Activated CD4-positive, alpha-beta T cell treated with anti-CD3 and anti-CD28 coated beads, Interleukin-2, amount 50 U/mL, for 24 hours (primary cell): ENCODE measurements at places on chromosomes 5 and 9.
A peak's percentile ranks its signal among the peaks of the same experiment; 100 is the strongest.

DNA sequence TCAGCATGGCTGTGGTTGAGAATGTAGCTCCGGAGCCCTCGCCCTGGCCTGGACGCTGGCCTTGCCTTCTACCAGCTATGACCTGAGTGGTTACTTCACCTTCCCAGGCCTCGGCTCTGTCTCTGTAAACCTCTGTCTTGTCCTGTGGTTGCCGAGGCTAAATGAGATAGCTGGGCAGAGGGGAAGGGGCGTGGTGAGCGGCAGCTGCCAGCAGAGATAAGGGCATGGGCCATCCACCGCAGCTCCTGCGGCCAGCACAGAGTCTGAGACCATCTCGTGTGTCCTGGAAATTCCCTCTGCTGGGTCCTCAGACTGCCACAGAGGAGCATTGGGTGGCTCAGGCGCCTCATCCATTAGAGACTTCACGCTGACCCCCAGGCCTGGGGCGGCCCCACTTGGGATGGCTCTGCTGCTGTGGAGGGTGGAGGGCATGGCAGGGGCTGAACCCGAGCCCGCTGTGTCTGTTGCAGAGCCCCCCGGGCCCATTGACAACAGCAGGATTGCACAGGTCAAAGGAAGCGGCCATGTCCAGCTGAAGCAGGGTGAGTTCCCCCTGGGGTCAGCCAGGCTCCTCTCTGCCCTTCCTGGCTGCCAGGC is 43.9 kb downstream of the USP20 start:
- DNase-seq: no peak

DNA sequence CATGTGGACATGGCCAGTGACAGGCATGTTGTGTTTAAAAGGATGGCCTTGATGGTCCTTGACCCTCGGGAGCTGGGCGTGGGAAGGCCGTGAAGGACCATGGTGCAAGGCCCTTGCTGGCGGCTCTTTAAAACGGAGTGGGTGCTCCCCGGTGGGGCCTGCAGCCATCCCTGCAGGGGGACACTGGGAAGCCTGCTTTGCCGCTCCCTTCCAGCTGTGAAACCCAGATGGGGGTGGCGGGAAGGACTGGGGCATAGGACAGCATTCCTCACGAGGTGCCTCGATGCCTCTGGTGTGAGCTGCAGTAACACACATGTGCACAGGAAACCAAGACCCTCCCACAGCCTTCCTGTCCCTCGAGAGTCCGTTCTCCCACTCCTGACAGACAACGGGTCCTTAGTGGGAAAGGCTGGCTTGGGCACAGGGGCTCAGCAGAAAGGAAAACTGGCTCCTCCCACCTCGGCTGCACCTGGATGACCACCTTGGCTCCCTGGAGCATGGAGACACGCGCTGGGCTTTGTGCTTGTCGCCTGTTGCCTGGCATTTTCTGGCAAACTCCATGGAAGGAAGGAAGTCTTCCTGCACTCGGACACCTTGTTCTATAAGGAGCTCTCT is 30.3 kb upstream of the IRX4 start:
- DNase-seq: no peak

GRCh38 chr5:141845371-141845851 is 32.8 kb downstream of the PCDH1 start:
- no peak for DNase-seq

- DNase-seq: no peak
Observed at GRCh38 chr5:133296624-133297023, 244.8 kb downstream of the HSPA4 start.

- no peak for DNase-seq
Observed at GRCh38 chr5:101024299-101024698, 121.2 kb upstream of the ST8SIA4 start.

DNA sequence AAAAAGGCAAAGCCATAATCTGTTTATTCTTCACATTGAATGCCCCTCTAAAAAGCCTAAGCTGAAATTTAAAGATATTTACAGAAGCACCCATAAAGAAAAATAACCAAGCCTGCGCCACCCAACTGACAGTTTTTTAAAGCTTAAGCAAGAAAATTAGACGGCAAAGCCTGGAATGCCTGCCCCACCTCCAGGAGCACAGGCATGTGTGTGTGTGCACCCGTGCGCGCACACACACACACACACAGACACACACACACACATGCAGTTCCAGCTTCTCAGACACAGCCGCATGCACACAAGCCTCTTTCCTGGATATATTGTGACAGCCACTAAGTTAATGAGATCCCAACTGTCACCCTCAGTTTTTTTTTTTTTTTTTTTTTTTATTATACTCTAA is 88.2 kb downstream of the FRMD3 start:
- no peak for DNase-seq

DNA sequence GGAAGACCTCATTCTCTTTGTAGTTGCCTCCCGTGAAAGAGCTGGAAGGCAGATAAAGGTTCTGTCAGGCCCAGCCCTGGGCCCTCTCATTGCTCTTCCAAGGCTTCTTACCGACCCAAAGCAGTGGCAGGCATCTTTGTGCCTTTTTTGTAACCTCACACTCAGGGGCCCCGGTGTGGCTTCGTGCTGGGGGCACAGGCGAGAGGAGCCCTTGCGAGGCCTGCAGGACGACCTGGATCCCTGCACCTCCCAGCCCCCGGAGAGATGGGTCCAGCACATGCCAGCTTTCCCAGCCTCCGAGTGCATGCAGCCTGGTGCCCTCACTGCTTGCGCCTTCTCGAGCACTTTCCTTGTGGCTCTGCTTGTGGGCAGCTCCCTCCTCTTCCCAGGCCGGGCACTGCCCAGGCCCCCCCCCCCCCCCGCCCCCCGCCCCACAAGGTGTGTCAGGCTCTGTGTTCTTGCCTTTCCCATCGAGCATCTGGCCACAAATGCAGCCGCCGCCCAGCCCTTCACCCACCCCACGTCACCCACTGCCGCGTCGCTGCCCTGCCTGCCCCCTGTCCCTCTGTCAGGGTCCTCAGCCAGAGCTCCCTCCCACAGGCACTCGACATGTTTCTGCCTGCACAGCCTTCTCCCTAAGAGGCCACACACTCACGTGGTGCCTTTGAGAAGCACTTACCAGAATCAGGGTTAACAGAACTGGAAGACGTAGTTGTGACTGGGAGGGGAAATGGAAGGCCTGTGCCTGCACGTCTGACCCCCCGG is 63.7 kb upstream of the CACNA1B start:
- DNase-seq: no peak

- no peak for DNase-seq
Observed at GRCh38 chr5:81755320-81755719, 4.4 kb upstream of the SSBP2 start.

GRCh38 chr9:91890662-91891061 is 59.4 kb downstream of the ROR2 start:
- DNase-seq: no peak

DNA sequence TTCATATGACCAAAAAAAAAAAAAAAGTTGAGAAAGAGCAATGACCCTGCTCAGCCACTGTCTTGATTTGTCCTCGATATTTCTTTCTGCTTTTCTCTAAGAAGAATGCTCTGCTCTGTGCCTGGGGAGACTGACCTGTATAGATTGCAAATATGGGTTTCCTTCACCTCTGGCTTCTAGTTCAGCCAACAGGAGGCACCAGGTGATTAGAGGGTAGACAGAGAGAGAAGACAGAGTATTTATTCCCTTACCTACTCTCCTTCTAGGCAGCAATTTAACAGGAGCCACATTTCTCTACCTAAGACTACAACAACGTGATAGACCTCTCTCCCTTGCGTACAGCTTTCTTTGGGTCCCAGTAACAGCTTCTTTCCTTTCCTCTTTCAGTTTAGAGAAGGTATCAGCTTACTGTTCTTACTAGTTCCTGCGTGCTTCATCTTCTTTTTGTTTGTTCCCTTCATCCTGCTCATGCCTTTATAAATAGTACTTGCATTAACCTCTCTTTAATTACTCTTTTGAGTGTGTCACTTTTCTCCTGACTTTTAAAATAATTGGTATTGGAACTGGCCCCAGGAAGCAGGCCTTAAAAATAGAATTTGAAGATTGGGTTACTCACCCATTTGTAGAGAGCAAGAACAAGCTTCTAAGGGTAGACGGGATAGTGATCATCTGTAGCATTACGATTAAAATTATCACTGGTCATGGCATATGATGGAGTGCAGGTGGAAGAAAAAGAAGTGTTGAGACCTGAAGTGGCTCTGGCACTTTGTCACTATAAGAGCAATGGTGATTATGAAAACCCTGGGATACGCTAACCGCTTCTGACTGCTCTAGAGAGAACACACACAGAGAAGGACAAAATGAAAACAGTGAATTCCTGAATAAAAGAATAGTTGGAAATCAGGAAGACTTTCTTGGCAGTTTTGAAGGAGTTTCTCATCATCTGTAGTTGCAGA is 161.2 kb upstream of the FSTL4 start:
- no peak for DNase-seq

DNA sequence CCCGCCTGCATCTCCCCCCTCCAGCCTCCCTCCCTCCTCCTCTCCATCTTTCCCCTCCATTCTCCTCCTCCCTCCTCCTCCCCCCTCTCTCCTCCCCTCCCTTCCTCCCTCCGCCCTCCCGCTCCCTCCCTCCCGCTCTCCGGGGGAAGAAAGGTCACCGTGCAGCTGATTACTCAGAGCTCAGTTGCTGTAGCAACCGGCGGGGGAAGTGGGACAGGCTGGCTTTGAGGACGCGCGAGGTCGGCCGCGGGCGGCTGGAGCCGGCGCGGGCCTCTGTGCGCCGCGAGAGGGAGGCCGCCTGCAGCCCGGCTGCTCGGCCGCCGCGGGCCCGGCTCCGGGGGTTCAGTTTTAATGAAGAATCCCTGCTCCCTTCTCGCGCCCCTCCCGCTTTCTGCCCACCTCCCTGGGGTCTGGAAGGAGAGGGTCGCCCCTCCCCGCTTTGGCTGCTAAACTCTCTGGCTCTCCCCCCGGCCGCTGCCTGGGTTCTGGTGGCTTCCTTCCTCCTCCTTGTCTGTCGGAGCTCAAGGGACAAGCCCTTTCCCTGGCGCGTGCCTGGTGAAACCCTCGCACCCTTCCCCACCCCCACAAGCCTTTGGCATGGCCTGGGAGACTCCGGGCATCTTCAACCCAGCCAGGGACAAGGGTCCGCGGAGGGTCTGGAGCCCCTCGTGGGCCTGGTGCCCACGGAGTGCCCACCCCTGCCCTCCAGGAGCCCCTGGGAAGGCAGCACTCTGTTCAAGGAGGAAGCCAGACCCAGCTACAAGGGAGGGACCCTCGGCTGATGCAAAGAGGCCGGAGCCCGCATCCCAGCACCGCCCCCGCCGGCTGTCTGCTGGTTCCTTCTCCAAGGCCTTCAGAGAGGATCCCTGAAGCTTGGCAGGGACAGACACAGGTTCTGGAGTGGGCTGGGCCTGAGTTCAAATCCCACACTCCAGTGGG is 160.3 kb downstream of the C9orf50 start:
- peak; percentile 55 for DNase-seq

DNA sequence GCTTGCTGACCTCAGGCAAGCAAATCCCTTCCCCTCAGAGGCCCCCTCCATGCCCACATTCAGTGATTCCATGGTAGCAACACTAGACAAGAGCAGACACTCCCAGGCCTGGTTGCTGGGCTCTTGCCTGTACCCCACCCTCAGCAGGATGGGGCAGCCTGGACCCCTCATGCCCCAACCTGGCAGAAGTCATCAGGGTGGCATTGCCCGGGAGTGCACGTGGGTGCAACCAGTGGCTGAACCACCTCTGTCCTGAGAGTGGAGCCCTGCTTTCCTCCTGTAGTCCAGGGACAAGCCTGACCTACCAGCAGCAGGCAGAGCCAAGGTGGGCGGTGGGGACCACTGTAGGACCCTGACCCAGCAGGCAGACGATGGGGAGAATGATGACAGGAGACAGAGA is 65.8 kb upstream of the TBC1D2 start:
- no peak for DNase-seq

DNA sequence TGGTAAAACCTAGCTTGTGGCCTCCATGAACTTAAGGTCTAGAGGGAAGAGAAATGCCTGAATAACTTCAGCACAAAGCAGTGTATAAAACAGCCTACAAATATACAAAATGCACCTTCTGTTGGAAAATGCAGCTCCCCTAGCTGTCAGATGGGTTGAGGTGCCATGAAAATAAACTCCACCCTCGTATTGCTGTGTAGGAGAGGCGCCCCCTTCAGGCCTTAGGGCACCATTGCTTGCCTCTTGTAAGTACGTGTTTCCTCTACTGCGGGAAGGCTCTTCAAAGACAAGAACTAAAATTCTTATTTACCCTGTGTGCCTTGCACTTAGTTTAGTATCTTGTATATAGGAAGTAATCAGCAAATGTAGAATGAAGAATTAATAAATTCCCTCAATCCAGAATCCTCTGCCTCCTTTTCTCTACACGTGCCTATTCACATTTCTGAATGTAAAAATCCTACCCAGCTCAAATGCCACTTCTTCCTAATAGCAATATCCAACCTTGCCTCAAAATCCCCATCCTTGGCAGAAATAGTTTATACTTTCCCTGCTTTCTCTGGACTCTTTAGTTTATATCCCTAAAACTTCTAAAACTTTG is 393.7 kb upstream of the PDE4D start:
- no peak for DNase-seq

- DNase-seq: no peak
Observed at GRCh38 chr9:96612105-96612965, 7.3 kb downstream of the CDC14B start.

GRCh38 chr5:137633896-137634295 is 102.0 kb downstream of the KLHL3 start:
- DNase-seq: no peak

DNA sequence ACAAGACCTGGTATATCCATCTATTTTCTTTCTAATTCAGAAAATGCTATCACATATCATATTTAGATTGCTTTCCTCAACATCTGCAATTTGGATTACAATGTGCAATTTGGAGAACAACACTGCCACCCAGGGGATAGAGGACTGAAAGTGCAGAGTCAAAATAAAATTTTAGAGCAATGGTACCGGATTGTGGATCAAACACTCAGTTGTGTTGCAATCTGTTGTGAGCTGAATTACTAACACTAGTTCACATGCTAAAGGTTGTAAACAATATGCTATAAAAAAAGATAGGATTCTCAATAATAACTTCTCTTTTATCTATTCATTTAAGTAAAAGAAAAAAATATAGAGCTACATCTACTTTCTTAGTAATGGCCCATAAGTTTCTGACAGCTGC is 11.9 kb upstream of the SRFBP1 start:
- no peak for DNase-seq

DNA sequence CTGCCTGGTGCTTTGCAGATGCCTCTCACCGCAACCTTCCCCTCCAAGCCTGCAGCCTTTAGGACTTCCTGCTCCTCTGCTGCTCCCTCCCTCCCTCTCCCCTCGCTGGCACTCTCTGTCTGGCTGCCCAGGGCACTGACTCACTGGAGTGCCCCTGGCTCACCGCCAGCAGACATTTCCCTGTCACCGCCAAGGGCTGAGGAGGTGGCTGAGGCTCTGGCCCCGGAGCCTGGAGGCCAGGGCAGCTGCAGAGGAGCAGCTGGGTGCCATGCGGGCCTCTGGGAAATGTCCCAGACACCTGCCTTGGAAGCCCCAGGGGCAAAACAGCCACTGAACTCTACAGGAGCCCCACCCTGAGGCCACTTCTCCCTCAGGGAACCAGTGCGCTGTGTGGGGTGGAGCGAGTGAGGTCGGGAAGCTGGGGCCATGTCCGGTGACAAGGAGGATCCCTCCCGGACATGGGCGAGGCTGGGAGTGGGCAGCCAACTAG is 53.4 kb downstream of the TENT4A start:
- DNase-seq: peak; percentile 11

GRCh38 chr5:91109634-91110033 is 273.5 kb downstream of the ARRDC3 start:
- no peak for DNase-seq

GRCh38 chr9:90966031-90966290 is 164.3 kb downstream of the SYK start:
- DNase-seq: no peak
